ENCODE measurements at places on chromosomes 12 and 14. TPM values are rescaled to one million over a fixed set of nuclear protein-coding genes. Genes with fewer than 3 reads are reported as not detected.

GRCh38 chr12:112906712-112907414, at the start of gene OAS1:
Gene OAS1 (plus strand): TSS chr12:112906962. CDS start chr12:112907040, 78 bp downstream.
- DNase-seq: peak; percentile 67

DNA sequence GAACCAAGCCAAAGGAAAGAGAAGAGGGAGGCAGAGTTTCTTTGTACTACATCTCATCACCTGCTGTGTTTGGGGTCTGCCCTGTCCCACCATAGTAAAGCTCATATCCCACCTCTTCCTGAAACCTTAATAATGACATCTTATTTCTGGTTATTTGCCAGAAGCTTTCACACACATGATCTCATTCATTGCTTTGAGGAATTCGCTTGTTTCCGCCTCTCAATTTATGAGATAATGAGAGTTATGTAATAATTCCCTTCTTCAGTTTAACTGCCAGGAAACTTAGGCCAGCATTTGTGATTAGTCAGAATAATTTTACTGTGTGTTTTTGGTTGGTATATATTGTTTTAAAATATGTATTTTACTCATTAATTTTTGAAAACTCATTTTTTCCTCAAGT, 205.2 kb downstream of the CACNA1C start:
- no peak for DNase-seq

- peak; percentile 11 for DNase-seq
Measured at GRCh38 chr12:753611-754472, 1.5 kb downstream of the WNK1 start.

- no peak for DNase-seq
Measured at GRCh38 chr14:95445161-95445560, 71.3 kb downstream of the SYNE3 start.

MYH6 gene
- total RNA-seq: not detected

SLC24A4 gene
- total RNA-seq: 0.03 TPM

All from HT1080 (cell line).